ENCODE measurements at places on chromosomes 16 and 17.
A peak's percentile ranks its signal among the peaks of the same experiment; 100 is the strongest.

DNA sequence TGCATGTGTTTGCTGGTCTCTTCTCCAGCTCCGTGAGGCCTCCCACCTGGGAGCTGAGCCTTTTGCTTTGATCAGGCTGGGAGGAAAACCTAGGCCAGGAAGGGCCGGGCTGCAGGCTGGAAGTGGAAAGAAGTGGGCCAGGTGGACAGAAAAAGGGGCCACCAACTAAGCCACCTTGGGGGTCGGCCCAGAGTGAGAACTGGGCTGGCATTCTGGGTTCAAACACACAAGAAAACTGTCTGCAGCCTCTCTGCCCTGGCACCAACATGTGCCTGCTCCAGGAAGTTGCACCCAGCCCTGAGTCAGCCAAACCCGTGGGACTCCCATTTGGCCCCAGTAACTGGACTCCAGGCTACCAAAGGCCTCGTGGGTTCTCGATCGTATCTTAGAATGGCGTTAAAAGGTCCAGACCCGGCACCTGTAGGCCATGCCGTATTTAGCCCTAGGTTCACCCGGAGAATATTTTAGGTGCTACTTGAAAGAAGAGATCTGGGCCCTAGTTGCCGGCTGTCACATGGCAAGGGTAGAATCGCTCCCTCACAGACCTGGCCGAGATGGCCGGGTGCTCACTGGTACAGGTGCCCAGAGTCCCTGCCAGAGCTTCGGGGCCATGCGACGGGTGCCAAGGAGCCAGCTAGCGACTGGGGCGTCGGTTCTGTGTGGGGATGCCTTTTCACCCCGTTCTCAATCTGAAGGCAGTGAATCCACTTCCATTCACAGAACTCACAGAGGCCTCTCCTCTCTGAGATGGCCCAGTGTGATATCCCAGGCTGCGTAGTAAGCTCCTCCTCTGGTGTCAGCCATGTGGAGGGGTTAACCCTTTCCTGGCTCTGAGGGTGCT lies 236.6 kb downstream of the MRTFB start:
- DNase-seq: no peak

GRCh38 chr16:17173281-17173680 lies 297.5 kb downstream of the XYLT1 start:
- DNase-seq: peak; percentile 80

- DNase-seq: no peak
Observed at GRCh38 chr17:67488768-67489167, 111.7 kb downstream of the PITPNC1 start.

DNA sequence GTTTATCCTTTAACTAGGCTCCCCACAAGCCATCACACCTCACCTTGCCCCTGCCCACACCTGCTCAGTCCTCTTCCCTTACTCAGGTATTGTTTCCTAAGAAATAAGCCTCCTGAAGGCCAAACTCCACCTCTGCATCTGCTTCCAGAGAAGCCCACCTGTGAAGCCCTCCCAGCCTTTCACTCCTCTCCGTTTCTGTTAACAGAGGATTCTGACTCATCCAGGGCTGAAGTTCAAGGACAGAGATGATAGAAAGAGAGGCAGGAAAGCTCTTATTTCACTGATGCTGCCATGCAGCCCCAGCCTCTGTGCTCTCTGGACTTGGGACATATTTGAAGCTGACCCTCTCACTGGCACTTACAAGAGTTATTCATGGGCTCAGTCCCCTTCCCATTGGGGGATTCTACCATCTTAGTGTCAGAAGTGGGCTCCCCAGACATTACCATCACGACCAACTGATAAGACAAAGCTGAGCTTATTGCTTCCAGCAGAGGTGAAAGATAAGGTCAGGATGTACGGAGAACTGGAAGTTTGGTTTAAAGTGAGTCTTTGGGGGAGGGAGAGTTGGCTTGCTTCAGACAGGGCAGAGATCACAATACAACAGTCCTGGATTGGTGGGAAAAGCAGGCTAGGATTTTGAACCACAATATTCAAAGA lies 35.3 kb upstream of the XYLT2 start:
- DNase-seq: no peak

DNA sequence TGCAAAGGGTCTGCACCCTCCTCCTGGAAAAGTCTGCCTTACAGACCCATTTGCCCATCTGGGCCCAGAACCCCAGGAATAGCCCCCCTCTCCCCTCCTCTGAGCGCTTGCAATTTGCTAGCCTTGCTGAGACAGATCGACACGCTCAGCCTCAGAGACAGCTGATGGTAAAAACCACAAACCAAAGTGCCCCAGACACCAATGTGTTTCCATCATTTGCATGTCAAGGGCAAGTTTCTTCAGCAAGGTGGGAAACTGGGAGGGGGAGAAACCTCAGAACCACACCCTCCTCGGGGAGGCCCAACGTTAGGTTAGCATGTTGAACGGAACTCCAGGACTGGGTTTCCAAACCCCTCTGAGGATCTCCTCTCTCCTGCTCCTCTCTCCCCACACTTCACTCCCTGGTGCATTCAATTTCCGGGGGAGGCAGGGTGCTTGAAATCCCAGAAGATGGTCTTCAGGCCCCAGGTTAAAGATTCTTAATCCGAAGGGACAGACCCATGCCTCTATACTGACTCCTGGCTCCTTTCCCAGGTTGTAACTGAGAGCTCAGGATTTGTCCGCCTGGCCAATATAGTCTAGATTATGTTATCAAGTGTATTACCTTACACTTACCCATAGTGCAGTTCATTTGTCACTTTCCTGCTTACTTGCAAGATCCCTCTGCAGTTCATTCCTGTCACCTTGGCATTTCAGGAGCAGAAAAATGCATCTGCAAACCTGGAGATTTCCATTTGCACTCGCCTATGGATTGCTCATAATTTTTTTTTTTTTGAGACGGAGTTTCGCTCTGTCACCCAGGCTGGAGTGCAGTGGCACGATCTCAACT lies 1.3 kb upstream of the CUEDC1 start:
- DNase-seq: no peak

GRCh38 chr16:87469169-87469568 lies 23.7 kb downstream of the ZCCHC14 start:
- no peak for DNase-seq

DNA sequence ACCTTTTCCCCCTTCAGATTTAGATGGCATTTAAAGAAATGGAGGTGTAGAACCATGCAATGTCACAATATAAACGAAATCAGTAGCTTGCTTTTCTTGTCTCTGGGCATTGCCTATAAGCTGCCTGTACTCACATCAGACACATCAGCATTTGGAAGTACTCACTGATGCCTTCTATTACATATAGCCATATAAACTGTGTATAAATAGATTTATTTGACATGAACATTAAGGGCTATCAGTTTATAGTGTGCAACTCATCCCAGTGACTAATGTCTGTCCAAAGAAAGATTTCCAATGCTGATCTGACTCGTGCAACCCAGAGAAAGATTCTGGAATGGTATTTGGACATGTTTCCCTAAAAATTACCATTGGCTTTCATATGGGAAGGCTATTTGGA lies 417.9 kb upstream of the MAF start:
- no peak for DNase-seq

DNA sequence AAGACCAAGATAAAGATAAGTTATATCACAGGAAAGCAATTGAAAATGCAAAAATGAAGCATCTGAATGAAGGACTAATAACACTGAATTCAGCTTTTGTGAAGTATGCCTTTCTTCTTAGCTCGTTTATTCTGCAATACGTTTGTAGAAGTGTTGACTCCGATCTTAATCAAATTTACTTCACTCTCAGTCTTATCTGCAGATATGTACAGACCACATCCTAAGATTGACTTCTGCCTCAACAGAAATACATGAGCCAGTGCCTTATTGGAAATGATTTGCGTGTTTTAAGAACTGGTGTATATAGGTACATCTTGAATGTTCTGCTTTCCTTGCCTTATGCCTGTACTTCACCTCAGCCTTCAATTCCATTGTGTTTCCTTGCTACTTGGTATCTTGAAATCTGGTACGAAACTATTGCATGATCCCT lies 1.3 kb downstream of the ATF7IP2 start:
- DNase-seq: no peak

GRCh38 chr17:66450008-66450851 lies 147.8 kb downstream of the PRKCA start:
- no peak for DNase-seq

DNA sequence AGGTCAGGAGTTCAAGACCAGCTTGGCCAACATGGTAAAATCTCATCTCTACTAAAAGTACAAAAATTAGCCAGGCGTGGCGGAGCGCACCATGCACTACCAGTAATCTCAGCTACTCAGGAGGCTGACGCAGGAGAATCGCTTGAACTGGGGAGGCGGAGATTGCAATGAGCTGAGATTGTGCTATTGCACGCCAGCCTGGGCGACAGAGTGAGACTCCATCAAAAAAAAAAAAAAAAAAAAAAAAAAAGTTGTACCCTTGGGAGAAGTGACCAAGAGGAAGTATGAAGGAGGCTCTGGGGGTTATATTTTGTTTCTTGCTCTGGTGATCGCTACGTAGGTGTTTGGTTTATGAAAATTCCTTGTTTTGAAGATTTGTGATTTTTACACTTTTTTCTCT lies 66.3 kb downstream of the LITAF start:
- no peak for DNase-seq

DNA sequence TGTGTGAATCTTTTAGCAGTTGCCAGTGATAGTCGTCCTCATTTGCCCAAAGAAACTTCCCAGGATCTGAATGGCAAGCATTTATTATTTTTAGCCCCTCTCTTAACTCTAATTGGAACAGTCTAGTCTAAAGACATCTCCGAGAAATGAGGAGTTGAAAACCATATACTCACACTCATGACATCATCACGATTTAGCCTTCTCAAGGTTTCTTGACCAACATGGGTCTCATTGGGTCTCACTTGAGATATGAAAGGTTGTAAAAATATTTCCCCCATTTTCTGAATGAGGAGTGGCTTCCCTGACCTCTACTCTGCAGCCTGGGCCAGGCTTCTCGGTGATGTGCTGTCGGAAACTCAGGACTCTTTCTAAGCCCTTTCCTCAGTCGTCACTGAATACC lies 37.1 kb upstream of the CACNG1 start:
- no peak for DNase-seq

DNA sequence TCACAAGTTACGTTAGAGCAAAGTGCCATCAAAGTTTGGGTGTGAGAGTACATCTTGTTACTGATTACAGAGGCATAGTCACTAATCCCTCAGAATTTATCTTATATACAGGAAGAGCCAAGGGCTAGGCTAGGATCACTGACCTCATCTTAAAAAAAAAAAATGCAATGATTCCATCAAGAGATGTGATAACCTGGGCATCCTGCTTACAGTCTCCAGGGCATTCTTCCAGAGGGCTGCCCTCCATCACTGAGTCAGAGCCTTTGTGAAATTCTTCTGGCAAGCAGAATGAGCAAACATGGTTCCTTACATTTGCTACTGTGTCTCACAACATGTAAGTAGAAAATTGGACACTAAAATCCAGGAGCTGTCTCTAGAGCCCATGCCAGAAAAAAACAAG lies 410.6 kb downstream of the ZFHX3 start:
- peak; percentile 17 for DNase-seq

DNA sequence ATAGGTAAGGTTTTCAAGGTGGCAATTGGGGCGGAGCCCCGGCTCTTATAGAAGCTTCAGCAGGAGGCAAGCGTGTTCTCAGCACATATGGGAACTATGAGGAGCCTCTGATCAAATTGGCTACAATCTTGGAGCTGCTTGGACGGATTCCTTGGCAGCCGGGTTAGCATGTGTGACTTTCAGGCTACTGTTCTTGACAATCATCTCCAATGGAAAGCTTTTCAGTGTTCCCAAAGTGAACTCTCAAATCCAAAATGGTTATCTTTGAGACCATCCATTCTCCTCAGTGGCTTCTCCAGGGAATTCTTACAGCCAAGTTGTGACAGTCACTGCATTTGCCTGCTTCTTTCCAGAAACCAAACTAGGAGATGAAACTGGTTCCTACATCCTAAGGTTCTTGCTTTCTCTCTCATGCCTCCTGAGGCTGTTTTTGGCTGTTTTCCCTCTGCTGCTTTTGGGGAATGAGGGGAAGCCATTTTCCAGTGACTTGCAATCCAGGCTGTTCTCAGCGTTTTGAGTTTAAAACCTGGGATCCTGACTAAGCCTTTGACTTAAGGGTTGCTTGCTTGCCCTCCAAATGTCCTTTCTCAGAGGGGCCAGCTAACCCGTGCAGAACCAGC lies 10.9 kb downstream of the HAS3 start:
- DNase-seq: no peak

DNA sequence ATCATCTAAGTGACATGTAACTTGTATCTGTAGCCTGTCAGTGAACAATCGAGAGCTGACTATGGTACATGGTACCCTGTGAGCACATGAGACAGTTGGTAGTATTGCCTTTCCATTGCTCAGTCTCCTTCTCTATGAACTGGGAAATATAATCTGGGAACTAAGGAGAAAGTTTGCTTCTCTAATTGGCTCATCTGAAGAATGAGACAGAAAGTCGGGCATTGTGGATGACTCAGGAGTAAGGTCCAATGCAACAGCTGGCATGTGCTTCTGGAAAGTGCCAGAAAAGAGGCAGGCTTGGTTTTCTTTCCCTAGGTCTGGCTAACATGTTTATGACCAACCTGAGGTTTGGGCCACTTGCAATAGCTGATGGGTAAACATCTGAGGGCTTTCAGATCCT lies 51.9 kb downstream of the ZZEF1 start:
- no peak for DNase-seq

- DNase-seq: no peak
Observed at GRCh38 chr17:47990962-47991731, 20.2 kb downstream of the CDK5RAP3 start.

- DNase-seq: no peak
Observed at GRCh38 chr17:604765-605164, 109.9 kb downstream of the VPS53 start.

DNA sequence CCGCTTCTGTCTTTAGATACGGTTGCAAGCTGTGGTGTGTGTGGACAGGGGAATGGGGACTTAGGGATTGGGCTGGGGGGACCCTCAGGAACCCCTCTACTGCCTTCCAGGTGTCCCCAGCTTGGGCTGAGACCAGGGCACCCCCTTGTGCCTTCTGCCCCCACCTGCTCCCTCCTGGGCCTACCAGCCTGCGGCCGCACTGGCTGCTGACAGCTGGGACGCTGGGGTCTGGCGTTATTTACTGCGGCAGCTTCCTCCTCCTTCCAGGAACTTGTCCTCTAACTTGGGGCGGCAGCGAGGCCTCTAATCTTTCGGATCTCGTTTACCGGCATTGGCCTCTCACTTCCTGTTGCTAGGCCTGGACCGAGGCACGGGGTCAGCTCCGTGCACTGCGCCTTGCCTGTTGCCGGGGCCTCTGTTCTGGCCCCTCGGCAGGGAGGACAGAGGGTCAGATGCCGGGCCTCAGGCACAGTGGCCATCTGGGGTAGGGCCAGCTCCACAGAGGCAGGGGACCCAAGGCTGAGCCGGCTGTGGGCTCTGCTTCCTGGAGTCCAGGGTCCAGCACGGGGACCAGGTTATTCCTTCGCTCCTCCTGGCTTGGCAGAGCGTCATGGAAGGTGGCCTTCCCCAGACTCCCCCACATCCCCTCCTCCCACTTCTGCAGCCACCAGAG lies 31.8 kb downstream of the TMEM235 start:
- no peak for DNase-seq

DNA sequence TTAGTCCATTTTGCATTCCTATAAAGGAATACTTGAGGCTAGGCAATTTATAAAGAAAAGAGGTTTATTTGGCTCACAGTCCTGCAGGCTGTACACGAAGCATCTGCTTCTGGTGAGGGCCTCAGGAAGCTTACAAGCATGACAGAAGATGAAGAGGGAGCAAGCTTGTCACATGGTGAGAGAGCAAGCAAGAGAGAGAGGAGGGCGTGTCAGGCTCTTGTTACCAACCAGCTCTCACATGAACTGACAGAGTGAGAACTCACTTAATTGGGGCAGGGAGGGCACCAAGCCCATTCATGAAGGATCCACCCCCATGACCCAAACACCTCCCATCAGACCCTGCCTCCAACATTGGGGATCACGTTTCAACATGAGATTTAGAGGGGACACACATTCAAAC lies 1.6 kb downstream of the CHCT1 start:
- no peak for DNase-seq

GRCh38 chr17:82848022-82848592 lies 8.3 kb upstream of the ZNF750 start:
- no peak for DNase-seq

All from AG04449 (cell line).